ENCODE measurements at places on chromosomes 2 and 18.
A peak's percentile ranks its signal among the peaks of the same experiment; 100 is the strongest.

DNA sequence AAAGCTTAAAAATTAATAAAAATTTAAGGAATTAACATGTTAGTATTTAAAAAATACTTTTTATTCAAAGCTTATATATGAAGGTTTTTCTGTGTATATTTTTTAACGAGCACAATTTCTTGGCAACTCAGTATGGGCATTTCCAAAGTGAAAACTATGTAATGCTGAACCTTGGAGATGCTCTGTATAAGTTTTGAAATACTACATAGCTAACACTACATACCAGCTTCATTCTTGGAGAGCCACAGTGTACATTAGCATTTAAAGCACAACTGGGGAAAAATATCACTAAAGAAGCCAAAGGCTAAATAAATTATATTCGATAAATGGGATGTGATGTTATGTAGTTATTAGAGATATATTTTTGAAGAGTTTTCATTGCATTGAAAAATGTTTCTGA, 446.5 kb downstream of the CCDC85A start:
- no peak for DNase-seq

DNA sequence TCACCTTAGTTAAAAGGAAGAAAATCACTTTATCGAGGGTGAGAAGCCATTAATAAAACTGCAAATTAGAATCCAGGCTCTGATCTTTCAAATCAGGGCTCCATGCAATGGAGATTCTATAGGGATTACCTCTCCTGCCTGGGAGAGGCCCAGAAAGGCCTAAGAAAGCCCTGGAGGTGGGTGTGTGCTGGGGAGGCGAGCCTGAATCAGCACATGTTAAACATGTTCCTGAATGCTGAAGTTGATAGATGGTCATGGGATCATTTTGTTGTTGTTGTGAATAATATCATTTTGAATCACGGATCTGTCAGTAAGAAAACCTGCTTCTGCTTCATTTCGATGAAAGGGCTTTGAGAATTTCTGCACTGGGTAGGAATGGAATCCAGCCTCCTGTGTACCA, 254.3 kb downstream of the ACKR3 start:
- DNase-seq = no peak

GRCh38 chr2:121089166-121089510, 195.9 kb downstream of the TFCP2L1 start:
- DNase-seq = no peak

DNA sequence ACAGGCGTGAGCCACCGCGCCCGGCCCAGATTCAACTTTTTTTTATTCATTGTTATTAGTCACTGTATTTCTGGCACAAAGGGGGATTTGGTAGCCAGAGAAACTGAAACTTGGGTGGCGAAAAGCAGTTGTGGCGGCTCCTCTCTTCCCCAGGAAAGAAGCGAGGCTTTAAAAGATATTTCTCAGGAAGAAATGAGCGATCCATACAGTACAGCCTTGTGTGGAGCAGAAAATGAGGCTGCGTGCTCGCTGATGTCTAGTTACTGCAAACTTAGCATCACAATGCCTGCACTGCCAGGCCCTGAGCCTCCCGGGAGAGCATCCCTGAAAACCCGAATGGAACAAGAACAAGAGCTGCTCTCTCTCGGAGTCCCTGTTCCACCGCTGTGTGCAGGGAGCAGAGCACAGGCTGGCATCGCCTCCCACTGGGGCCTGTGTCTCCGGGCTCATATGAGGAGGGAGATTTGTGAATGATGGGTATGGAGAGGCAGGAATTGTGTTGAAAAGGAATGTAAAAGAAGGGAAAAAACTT, 234.0 kb downstream of the ZNF516 start:
- no peak for DNase-seq

DNA sequence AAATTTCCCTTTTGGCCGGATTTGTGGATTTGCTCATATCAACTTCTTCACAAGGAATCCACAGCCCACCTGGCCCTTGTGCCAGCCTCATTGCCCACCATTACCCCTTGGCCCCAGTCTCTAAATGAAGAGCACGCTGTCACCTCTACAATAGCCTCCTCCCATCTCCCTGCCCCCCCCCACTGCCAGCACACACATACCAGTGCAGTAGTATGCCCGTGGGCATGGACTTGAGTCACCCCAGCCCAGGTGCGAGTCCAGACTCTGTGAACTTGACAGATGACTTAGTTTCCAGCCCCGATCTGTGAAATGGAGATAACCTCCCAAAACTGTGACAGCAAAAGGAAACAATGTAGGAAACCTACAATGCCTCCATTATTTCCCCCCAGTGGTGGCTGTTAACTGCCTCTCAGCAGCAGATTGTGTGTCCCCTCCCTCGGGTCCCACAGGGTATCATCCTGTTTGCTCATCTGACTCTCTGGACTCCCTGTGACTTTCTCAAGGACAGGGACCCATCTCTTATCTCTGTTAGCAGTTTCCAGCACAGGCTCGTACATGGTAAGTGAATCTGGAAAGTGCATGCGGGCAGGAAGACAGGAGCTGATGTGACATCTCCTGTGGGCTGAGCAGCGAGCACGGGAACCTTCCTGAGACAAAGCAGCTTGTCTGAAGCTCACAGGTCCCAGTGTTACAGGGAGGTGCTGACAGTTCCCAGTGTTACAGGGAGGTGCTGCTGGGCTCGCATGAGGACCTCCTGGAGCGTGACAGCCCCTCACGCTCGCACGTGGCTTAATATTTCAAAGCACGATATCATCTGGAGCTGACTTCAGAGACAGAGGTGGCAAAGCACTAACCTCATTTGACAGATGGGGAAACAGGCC, 4.2 kb upstream of the TMEM185B start:
- DNase-seq = peak; percentile 25

DNA sequence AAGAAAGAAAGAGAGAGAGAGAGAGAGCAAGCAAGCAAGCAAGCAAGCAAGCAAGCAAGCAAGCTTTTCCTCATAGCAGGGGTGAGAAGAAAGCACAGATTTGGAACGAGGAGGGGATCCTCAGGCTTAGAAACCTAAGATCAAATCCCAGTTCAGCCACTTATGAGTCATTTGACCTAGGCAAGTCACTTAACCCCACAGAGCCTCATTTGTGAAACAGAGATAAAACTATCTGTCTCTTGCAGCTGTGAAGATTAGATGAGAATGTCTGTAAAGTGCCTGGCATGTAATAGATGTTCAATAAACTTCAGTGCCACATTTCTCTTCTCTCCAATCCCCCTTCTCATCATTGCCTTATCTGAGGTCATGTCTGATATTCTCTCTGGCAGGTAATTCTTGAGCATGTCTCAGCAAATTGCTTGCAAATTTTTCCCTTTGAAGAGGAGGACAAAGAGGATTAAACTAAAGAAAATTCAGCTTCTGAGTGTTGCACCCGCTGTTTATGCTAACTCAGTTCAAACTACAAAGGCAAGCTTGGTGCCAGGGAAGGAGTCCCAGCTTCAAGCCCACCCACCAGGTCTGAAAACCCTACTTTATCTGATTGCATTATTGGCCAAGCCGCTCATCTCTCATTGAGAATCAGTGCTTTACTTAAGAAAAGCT, 20.3 kb downstream of the ALK start:
- no peak for DNase-seq

- no peak for DNase-seq
Observed at GRCh38 chr2:120620025-120620793, 115.5 kb upstream of the GLI2 start.

DNA sequence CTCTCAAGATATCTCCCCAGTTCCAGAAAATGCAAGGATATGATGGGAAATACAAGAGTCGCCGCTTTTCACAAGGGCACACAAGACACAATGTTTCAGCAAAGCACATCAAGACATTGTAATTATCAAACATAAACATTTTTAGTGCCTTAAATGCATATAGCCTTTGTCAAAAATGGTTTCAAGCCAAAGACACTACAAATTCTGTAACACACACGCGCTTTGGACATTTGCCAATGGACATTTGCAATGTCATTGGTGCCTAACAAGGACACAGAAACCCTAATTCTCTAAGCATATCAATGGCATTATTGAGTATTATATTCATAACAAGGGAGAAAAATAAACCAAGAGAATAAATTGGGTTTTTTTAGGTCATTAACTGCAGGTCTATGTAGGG, 16.1 kb downstream of the ADD2 start:
- no peak for DNase-seq

GRCh38 chr2:207276858-207277257, 111.1 kb upstream of the KLF7 start:
- no peak for DNase-seq

DNA sequence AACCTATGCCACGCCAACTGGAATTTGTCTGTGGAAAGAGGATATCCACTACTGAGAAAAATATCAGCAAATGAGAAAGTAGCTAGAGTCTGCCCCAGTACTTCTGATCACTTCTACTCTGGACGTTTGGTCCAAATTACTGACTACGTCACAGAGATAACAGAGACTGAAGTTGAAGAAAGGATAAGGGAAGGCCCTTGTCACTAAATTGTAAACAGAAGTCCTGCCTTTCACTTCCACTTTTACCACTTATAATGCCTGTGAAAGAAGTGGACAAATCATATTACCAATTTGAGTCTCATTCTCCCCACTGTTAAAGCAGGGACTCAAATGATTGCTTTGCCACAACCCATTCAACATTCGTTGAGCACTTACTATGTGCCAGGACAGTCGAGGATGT, 173.9 kb upstream of the ERBB4 start:
- no peak for DNase-seq

DNA sequence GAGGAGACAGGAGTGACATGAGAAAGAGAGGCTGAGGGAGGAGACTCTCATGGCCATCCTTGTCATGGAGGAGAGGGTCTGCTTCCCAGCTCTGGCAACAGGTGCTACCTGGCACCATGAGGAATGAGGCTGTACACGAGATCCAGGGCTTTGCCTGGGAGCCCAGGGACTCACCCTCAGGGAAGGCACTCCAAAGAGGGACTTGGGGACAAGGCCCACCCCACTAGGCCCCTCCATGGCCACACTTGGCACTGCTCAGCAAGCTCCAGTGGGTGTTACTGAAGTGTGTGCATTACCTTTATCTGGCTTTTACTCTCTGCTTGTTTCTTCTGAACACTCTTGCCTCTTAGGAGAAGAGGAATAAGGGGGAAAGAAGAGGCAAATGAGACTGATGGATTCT, 2.7 kb downstream of the CFAP65 start:
- no peak for DNase-seq

DNA sequence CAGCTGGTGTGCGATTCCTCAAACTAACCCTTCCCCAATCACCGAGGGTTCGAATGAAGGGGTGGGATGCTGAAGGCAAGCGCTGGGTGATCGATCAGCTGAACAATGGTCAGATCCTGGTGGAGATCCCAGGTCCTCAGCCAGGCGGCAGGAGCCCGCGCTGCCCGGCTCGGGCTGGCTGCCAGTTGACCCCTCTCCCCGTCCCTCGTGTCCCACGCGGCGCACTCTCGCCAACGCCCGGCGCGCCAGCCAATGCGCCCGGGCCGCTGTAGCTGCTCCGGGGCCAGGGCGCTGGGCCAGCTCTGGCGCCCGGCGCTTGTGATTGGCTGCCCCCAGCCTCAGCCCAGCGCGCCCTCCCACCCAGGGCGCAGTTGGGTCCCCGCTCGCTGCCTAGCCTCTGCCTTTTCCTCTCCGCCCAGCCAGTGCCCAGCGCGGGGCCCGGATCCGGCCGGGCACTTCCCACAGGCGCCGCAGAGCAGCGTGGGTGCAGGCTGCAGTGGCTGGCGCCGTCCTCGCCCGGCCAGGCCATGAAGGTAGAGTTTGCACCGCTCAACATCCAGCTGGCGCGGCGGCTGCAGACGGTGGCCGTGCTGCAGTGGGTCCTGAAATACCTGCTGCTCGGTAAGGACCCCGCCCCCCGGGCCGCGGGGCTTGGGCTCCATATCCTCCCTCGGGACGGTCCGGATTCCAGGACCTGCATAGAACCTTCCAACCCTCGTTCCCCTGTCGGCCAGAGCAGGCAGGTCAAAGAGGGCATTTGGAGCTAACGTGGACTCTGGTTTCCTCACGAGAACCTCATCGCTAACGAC, at the start of gene MOGAT1:
TSS of gene MOGAT1 (plus strand) at position 400 of the 809 bp plus-strand sequence. CDS start at position 528, 128 bp downstream.
- DNase-seq = no peak

DNA sequence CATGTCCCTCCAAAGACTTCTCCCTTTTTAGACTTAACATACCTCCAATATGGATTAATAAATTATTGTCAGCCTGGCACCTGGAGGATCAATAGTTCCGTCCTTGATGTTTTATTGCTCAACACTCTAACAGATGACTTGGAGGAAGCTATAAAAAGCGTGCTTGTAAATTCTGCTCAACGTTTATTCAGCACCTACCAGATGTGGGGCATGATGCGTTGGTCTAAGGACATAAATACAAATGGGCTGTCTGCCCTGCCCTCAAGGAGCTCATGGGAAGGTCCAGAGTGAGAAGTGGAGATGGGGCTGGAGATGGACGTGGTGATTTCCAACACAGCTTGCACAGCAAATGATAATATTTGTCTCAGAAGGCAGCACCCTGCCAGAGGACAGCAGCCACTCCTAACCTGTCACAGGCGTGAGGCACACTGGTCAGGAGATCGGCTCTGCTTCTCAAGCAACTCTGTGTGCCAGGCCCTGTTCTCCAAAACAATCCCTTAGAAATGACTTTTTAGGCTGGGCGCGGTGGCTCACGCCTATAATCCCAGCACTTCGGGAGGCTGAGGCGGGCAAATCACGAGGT, 25.5 kb upstream of the ZCCHC2 start:
- no peak for DNase-seq

DNA sequence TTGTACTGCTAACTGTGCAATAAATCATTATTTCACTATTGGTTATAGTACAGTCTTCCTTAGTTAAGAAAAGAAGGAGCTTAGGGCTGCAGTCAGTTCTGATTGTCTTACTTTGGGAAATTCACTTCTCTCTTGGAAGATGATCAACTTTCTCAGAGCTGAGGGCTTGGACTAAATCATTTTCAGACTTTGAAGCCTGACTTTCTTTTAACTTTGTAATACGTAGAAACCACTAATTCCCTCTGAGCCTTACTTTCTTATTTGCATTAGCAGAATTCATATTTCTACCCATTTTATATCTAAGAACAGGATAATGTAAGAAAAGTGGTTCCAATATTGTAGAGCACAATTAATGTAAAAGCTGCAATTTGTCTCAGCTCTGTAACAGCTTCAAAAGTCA, 386.4 kb downstream of the TRIB2 start:
- DNase-seq = no peak

DNA sequence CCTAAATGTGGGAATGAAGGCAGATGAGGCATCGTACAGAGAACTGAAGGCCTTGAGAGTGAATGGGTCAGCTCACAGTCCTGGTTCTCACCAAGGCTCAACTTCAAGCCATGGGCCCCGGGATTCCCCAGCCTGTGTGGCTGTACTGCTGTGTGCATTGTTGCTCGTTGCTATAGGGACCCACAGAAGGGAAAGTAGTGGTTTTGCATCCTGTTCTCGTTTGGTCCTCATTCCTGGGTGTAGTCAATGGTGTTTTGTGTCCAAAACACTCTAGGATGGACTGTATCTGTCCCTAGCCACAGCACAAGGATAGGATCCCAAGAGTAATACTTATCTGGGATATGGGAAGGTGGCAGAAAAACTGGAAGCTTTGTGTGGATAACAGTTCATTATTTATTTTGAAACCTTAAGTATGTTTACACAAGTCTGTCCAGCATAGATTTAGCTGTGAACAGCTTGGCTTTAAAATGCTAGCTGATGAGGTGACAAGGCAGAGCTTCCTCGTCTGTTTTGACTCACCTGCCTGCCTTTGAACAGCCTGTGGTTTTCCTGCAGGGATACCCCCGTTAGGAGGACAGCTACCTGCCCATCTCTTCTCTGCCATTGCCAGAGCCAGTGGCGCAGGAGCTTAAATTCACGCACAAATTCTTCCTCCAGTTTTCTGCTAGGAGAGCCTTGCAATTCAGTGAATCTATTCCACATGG, 85.0 kb downstream of the WDSUB1 start:
- no peak for DNase-seq

- no peak for DNase-seq
Observed at GRCh38 chr2:29218071-29218470, 102.9 kb downstream of the CLIP4 start.

All from stimulated activated CD4-positive, alpha-beta T cell treated with anti-CD3 and anti-CD28 coated beads, Interleukin-12 subunit alpha, Interleukin-12 subunit beta, amount 100 ng/mL, for 4 hours (primary cell).